Dermis blood vessel endothelial cell (primary cell): ENCODE measurements at places on chromosomes 3 and 15. TPM values are rescaled to one million over a fixed set of nuclear protein-coding genes. Genes with fewer than 3 reads are reported as not detected.

GRCh38 chr3:19488939-19489338 is 340.6 kb downstream of the KCNH8 start:
- DNase-seq = no peak

DNA sequence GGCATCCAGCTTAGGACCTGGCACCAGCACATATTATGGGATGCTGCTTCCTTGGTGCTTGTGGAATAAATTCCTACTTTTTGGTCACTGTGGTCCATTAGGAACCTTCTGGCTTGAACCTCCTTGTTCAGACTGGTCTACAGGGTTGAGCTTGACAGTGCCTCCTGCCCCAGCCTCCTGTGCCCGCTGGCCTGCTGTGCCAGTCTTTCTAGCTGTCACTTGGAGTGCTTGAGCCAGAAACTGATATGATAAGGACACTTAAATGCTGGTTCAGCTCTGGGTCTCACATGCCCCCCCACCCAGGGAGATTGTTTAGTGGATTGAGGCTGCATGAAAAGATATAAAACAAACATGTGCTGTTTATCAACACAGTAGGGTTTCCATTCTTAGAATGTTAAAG is 147.8 kb downstream of the SLCO3A1 start:
- no peak for DNase-seq

DNA sequence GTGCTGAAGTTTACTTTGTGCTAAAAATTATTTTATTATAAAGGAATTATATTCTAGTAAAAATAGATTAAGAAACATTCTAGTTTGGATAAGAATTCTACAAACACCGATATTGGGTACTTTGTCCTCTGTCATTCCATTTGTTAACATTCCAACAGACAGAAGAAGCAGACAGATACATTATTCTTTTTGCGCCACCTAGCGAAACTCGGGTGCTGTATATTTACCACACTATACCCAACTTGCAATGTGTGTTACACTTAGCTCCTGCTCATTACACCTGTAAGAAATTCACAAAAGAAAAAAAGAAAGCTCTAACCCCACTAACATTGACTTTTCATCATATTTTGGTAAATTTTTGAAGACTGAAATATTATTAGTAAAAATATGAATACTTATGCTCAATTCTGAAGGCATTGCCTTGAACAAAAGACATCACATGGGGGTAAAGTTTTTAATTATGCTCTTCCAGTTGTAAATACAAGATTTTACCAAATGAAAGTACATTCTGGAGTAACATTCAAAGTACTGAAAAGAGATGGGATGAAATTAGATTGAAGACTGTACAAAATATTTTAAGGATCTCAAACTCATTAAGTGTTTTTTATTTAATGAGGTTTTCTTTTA is 136.5 kb upstream of the MLF1 start:
- peak; percentile 81 for DNase-seq

GRCh38 chr15:51864408-51865056 is 35.1 kb downstream of the TMOD3 start:
- DNase-seq = no peak

GRCh38 chr3:50600841-50601591 is 10.6 kb downstream of the CISH start:
- peak; percentile 76 for DNase-seq

DNA sequence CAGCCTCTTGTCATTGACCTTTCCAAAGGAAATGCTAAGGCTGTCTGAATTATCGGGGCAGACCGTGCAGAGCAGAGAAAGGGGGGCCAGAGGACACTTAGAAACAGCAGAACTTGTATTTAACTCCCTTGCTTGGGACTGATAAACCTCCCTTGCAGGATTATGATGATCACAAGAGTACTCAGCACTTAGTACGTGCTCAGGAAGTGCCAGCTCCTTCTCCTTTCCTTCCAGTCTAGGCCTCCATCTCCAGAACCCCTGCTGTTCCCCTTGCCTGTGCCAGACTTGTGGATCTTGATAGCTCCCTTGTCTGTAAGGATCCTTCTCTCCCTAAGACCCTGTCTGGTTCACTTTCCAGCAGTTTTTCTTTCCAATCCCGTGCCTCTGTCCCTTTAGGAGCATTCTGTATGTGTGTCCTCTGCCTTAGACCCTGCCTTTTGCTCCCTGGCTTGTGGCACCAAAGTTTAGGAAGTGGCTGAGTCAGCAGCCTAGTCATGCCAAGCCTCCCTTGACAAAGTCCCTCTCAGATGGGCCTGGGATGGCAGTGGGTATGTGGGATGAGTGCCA is 747 bp downstream of the SORD start:
- peak; percentile 10 for DNase-seq

DNA sequence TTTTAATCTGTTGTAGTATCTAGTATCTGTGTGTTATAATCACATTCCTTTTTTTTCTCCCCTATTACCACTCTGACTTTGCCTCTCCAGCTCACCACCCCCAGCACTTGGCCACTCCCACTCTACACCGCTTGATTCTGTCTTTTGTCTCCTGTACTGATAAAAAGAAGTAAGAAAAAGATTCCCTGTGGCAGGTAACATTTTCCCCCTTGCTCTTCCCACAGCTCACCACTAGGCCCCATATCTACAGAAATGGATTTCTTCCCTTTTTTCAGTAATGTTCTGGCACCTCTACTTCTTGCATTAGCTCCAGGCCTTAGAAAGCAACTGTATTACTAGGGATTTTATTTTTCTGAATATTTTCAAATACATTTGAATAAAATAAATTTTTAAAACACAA is 25.6 kb downstream of the KCNH8 start:
- DNase-seq = no peak

GRCh38 chr3:69472093-69472492 is 86.2 kb upstream of the FRMD4B start:
- no peak for DNase-seq

- DNase-seq = no peak
Observed at GRCh38 chr3:12577379-12577778, 20.5 kb downstream of the MKRN2 start.

DNA sequence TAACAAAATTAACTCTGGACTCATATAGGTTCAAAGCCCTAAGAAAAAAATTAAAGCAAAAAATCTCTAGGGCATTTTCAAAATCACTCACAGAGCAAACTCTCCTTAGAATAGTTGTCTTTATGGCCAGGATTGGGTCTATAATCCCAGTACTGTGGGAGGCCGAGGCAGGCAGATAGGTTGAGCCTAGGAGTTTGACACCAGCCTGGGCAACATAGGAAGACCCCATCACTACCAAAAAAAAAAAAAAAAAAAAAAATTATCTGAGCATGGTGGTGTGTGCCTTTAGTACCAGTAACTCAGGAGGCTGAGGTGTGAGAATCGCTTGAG is 378.1 kb upstream of the TGFBR2 start:
- no peak for DNase-seq

- no peak for DNase-seq
Observed at GRCh38 chr3:36895496-36896409, 49.1 kb downstream of the TRANK1 start.

- DNase-seq = no peak
Observed at GRCh38 chr3:171028779-171029232, 2.3 kb upstream of the SLC2A2 start.

GRCh38 chr3:55090291-55090690 is 162.4 kb upstream of the LRTM1 start:
- no peak for DNase-seq

- no peak for DNase-seq
Observed at GRCh38 chr3:47692158-47692557, 89.5 kb downstream of the SMARCC1 start.

Gene PPP1R14D
- not detected in 2 replicates for total RNA-seq

Gene CAV3
- not detected in 2 replicates for total RNA-seq

Gene XYLB
- 1.7 and 2.1 TPM in 2 replicates for total RNA-seq

Gene LHFPL4
- total RNA-seq = not detected in 2 replicates

Gene UQCC5
- total RNA-seq = 1.7 and 2.7 TPM in 2 replicates

Gene LYZL4
- total RNA-seq = not detected in 2 replicates

Gene CPNE9
- total RNA-seq = not detected in 2 replicates

Gene WWTR1
- 111 and 207 TPM in 2 replicates for total RNA-seq

Gene SERINC4
- not detected in 2 replicates for total RNA-seq

Gene TM4SF1
- total RNA-seq = 921 and 1,047 TPM in 2 replicates

Gene PRSS50
- total RNA-seq = not detected in 2 replicates

Gene LRRC2
- total RNA-seq = under 0.01 and 0.09 TPM in 2 replicates

Gene TMEM108
- 0.17 and 0.23 TPM in 2 replicates for total RNA-seq
